ENCODE measurements at places on chromosomes 12 and 14. TPM values are rescaled to one million over a fixed set of nuclear protein-coding genes. Genes with fewer than 3 reads are reported as not detected.

The NELL2 gene
- total RNA-seq, result not detected

The SLC7A7 gene
- total RNA-seq, result 1.3 TPM

The IFNG-AS1 gene
- not detected for total RNA-seq

The MIP gene
- not detected for total RNA-seq

DNA sequence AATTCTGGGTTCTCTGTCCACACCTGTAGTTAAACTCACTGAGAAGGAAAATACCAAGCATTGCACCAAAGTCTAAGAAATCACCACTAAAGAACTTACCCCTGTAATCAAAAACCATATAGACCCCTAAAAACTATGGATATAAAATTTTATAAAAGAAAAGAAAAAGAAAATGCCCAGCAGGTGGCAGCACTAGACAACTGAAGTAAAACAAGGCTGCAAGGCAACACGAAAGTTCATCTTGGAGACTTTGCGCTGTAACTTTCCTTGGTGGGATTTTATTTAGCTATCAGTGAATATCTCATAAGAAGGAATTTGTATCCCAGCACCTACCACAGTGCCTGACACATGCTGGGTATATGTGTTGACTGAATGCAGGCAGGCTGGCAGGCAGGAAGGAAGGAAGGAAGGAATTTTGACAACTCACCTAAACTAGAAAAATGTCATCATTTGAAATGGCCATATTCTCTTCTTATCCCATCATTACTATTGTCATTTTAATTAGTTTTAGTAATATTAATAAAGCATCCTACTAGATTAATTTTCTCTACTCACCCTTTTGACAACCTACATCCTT lies 68.2 kb upstream of the ETV6 start:
- DNase-seq, result peak; percentile 18

- DNase-seq, result no peak
Observed at GRCh38 chr12:53591301-53592206, 34.6 kb downstream of the ATF7 start.

DNA sequence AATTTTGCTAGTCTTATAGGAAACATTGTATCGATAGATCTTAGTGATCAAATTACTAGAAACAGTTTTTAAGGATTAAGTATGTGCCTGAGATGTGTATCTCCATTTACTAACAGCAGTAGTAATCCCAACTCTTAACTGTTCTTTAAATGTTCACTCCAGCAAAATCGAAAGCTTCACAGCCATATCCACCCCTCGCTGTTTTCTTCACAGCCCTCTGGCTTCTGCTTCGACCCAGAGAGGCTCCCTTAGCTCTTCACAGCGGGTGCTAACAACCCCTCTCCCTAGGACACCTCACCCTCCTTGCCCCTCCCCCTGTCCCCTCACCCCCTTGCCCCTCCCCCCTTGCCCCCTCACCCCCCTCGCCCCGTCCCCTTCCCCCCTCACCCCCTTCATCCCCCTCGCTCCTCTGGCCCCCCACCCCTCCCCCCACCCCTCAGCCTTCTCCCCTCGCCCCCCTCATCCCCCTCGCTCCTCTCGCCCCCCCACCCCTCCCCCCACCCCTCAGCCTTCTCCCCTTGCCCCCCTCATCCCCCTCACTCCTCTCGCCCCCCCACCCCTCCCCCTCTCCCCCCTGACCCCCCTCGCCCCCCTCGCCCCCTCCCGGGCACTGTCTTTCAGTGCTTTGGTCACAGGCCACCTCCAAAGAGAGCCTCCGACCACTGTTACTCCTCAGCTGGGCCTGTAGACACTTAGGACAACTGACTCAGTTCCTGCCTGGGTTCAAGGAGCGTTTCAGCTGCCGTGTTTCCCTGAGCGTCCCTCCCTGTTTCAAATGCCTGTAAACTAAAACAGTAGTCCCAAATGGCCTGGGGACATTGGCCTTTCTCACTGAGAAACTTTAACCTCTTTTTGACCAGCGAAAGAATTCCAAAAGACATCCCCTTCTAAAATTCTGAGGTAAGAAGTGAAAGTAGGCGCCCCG lies 46.0 kb upstream of the DYNC1H1 start:
- DNase-seq, result no peak

GRCh38 chr12:50572287-50572686 lies 67.5 kb downstream of the DIP2B start:
- no peak for DNase-seq

- DNase-seq, result no peak
Observed at GRCh38 chr12:85156569-85156968, 120.4 kb downstream of the LRRIQ1 start.

GRCh38 chr12:95764848-95765247 lies 25.7 kb downstream of the NTN4 start:
- DNase-seq, result no peak

- DNase-seq, result no peak
Observed at GRCh38 chr12:26713885-26714383, 119.1 kb downstream of the ITPR2 start.

GRCh38 chr12:88767699-88768098 lies 187.4 kb upstream of the KITLG start:
- no peak for DNase-seq

DNA sequence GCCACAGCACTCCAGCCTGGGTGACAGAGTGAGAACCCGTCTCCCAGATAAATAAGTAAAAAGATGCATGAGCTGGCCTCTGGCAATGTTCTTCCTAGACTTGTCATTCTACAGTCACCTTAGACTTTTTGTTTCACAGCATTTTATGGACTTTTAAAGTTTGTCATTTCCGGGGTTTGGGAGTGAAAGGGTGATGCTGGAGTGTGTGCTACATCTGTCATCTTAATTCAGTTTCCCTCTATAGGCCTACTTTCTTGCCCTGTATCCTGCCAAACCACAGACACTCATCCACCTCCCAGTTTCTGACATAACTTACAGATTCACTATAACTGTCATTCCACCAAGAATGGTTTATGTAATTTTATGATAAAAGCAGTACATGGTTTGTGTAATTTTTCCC lies 166.7 kb upstream of the PARP11 start:
- no peak for DNase-seq

- peak; percentile 4 for DNase-seq
Observed at GRCh38 chr12:34398366-34398705, 376.0 kb downstream of the ALG10 start.

GRCh38 chr12:78387721-78388120 lies 476.9 kb upstream of the SYT1 start:
- no peak for DNase-seq

GRCh38 chr14:105913861-105914260 lies 387.5 kb downstream of the TMEM121 start:
- DNase-seq, result peak; percentile 25

- DNase-seq, result peak; percentile 86
Observed at GRCh38 chr12:108846290-108846701, 11.1 kb downstream of the SSH1 start.

DNA sequence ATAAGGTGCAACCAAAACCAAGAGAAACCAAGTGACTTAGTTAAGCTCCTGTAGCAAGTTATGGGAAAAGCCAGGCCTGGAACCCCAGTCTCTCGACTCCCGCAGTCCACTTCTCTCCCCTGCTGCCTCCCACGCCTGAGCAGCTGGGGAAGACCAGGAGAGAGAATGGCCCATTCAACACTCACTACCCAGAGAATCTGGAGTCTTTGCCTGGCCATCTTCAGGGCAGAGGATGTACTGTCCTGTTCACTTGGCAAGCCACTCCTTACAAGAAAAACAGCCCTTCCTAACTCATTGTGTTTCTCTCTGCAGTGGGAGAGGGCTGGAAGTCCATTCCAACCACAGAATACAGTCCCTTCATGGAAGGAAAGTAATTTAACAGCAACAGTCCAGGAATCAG lies 1.8 kb downstream of the PITPNM2 start:
- no peak for DNase-seq

DNA sequence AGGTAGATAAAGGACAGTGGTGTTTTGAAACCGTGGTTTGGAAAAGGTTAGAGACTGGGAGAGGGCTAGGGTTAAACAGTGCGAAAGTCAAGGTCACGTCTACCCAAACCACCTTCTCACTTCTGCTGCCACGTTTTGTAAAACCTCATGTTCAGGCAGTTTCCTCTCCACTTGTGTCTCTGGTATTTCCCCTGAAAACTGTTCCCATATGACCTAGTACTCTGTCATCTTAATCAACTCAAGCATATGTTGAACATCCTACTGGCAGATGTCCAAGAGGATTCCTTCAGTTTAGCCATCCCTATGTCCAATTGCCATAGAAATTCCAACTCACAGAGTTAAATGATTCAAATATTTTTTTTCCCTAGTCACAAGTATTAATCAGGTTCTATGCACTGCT lies 17.4 kb downstream of the CLEC4C start:
- no peak for DNase-seq

GRCh38 chr12:1758887-1759286 lies 61.5 kb upstream of the LRTM2 start:
- no peak for DNase-seq

DNA sequence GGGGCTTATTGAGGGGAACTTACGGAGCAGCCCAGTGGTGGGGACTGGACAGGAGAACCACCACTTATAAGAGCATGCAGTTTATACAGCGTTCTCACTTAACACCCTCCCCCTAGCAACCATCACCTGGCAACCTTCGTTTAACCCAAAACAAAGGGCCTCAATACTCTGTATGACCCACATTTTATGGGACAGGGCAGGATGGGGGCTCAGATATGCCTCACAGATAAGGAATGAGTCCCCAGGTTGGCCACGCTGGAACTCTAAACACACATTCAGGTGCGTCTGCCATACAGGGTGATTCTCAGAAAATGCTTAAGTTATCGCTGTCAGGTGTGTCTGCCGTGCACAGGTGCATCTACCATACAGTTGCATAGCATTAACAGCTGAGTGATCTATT lies 99.2 kb downstream of the GCH1 start:
- DNase-seq, result no peak

Measured in psoas muscle (tissue), 8 donors.